ENCODE measurements at places on chromosomes 4 and X. TPM values are rescaled to one million over a fixed set of nuclear protein-coding genes. Genes with fewer than 3 reads are reported as not detected.
A peak's percentile ranks its signal among the peaks of the same experiment; 100 is the strongest.

- no peak for DNase-seq
These were observed 340.3 kb downstream of the ZNF674 start for GRCh38 chrX:46204721-46205422.

- DNase-seq, result no peak
These were observed 386.3 kb downstream of the ARHGAP24 start for GRCh38 chr4:85861064-85861765.

CHRDL1 gene
- total RNA-seq, result not detected

DNA sequence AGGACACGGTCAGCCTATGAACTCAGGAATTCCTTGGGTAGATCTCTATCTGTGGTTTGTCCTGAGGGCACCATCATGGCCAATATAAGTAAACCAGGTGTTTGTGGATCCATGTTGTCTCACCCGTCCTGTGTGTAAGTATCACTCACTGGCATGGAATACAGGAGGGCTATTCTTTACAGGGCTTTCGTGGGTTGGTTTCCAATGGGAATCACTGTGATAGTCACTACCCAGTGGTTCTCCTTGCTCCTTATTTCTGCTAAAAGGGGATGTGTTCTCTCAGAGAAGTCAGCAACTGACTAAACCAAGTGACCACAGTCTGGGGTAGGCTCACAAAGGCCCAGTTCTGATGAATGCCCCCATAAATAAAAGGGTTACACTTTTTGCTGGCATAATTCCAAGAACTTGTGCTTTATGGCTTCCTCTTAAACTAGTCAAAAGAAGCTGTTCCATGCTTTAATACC is 236.7 kb upstream of the JADE1 start:
- DNase-seq, result no peak

- no peak for DNase-seq
These were observed 75.6 kb upstream of the GRXCR1 start for GRCh38 chr4:42816880-42817400.

- no peak for DNase-seq
These were observed 69.1 kb downstream of the SPIN4 start for GRCh38 chrX:63282077-63282476.

TMPRSS11F gene
- not detected for total RNA-seq

GPR50 gene
- not detected for total RNA-seq

ZNF732 gene
- 0.08 TPM for total RNA-seq

DNA sequence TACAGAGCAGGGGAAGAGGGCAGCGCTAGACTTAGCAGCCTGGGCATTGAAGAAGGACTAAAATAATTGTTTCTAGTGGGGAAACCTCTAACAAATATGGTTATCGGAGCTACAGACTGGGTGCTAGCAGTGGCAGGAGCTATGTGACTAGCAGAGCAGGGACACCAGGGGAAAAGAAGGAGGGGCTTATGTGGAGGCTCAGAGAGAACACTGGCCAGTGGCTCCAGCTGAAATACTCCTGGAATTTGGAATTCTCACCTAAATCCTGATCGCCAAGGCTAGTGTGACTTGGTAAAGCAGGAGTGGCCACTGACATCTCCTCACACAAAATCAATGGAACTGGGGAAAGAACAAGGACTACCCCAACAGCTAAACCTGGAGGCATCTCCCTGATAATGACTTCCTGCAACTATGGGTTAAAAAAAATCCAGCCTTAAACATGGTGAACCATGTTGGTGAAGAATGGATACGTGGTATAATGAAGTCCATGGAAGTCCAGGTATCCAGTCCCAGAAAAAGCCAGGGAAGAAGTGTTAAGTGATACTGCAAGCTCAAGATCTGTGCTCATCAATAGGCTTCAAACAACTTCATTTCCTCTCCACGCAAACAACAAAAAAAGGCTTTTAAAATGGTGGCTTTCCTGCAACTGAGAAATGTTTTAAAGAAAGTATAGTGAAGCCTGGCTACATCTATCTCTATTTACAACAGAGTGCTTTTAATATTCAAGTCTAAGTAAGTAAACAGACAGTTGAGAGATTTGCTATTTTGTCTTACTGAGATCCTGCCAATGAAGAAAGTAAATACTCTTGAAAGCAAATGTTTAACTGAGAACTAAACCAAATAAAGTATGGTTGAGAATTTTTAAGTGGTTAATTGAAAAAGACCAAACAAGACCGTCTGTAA is 1.8 kb downstream of the TAPT1 start:
- no peak for DNase-seq

DNA sequence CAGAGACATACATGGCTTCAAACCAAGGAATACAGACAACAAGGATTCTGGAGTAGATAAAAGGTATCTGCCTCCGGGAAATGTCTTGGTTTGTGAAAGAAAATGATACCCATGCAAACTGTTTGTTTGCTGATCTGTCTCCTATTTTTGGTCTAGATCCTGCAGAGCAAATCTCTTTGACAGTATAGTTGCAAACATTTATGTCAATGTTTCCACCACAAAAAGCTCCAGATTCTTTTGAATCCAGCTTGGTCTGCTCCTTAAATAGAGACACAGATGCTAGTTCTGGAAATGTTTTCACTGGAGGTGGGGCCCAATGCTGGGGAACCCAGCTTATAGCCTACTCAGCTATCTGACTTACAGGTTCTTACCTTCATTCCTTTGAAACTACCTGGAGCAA is 119.7 kb downstream of the ATG4A start:
- no peak for DNase-seq

TCEAL2 gene
- total RNA-seq, result not detected

- no peak for DNase-seq
These were observed 46.0 kb upstream of the NFKB1 start for GRCh38 chr4:102454981-102455685.

DNA sequence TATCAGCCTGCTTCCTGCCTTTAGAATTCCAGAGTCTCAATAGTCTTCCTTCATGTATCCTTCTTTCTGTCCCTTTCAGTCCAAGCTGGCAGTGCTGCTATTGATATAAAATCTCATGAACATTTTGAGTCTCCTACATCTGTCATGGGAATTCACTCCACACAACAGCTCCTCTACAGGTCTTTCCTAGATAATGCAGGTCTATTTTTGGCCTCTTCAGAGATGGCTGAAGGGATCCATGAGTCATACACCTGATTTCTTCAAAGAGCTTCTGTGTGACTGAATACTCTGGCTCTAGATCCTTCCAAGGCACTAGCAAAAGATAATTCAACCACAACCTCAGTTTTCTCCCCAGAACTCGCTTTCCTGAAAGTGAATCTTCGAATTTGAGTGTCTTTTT is 115.4 kb downstream of the STPG2 start:
- DNase-seq, result peak; percentile 62

DNA sequence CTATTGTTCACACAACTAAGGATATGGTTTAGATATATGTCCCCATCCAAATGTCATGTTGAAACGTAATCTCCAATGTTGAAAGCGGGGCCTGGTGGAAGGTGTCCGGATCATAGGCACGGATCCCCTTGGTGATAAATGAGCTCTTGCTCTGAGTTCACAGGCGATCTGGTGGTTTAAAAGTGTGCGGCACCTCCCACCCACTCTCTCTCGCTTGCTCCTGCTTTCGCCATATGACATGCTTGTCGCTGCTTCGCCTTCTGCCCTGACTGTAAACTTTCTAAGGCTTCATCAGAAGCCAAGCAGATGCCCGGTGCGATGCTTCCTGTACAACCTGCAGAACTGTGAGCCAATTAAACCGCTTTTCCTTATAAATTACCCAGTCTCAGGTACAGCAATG is 128.5 kb downstream of the NFKB1 start:
- no peak for DNase-seq

APLN gene
- total RNA-seq, result 0.43 TPM

Data from myocyte (in vitro differentiated cells).